Stimulated activated CD8-positive, alpha-beta memory T cell treated with anti-CD3 and anti-CD28 coated beads, Interleukin-4, amount 100 ng/mL, for 24 hours (primary cell): ENCODE measurements at places on chromosomes 6 and 20.

DNA sequence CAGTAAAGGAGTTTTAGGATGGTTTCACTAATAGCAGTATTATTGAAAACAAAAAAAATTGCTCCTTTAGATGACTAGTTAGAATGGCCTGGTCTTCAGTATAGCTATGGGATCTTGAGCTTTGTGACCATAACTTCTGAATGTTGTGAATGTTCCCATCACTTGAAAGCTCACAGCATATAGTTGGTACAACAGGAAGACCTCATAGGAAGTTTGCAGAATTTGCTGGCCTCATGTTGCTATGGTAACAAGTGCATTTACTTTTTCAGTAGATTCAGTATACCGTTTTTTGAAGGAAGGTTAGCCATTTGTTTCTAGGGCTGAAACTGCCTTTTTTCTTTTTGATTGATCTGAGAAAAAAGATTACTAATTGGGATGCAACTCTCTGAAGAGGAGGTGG is 8.3 kb downstream of the PHF3 start:
- DNase-seq = no peak

GRCh38 chr20:33909331-33909921 is 84.3 kb upstream of the RALY start:
- no peak for DNase-seq

DNA sequence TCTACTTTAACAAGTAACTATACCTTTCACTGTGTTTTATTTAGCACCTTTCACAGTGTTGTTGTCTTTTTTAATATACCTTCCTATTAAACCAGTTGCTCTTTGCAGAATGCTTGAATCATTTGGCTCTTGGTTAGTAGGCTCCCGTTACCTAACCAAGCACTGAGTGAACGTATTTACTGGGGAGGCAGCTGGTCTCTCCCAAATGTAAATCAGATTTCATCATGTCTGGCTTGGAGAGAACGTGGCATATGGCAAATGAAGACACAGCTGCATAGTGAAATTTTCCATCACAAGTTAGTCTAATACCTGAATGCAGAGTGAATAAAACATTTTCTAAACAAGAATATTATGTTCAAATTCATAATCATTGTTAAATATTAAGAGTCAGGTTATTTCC is 12.4 kb downstream of the HTR1E start:
- no peak for DNase-seq

GRCh38 chr20:33567949-33568348 is 78.1 kb downstream of the CBFA2T2 start:
- DNase-seq = no peak

DNA sequence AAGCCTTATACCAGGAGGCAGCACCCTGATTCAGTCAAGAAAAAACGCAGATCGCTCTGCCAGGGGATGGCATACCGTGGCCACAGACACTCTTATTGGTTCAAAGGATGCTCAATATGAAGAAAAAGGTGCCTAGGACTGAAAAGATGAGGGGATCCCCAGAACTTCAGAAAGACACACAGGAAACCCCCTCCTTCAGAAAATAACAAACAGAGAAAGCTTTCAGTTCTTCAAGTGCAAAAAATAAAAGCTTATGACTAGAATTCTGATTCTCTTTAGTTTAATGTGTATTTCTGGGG is 17.7 kb upstream of the MYB start:
- DNase-seq = peak; percentile 15

DNA sequence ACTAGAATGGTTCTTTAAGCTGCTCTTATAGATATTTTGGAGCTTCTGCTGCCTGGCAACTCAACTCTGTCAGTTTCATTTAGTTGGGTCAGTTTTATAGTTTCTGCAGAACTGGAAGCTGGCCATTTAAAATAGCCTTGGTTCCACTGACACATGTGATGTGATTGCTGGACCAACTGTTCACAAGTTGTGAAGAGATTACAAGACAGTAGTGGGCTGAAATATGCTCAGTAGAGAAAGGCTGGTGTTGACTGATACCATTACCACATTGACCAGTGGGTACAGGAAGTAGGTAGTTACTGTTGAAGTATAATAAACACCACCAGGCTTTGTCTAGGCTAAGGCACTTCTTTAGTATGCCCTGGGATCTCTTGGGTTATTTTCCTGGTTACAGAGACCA is 39.0 kb downstream of the BCKDHB start:
- DNase-seq = no peak

GRCh38 chr20:43941476-43942200 is 27.0 kb downstream of the TOX2 start:
- DNase-seq = no peak

DNA sequence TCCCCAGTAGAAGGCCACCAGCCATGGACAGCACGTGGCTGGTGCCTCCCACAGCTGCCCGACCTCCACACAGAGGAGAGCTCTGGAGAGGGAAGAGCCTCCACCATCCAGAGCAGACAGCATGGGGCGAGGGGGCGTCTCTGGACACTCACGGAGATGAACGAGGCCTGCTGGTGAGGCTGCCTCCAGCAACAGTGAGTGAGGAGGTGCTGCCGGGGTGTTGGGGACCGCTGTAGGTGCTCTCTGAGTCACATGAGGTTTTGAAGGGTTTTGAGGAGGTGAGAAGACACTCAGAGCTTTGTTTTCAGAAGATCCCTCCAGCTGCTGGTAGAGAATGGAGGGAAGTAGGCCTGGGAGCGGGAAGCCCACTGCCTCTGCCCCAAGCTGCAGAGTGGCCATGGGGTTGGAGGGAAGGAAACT is 65.6 kb downstream of the THBS2 start:
- no peak for DNase-seq

GRCh38 chr6:68771426-68771825 is 136.3 kb downstream of the ADGRB3 start:
- DNase-seq = no peak

- DNase-seq = no peak
Observed at GRCh38 chr6:21273451-21273850, 320.1 kb upstream of the SOX4 start.

DNA sequence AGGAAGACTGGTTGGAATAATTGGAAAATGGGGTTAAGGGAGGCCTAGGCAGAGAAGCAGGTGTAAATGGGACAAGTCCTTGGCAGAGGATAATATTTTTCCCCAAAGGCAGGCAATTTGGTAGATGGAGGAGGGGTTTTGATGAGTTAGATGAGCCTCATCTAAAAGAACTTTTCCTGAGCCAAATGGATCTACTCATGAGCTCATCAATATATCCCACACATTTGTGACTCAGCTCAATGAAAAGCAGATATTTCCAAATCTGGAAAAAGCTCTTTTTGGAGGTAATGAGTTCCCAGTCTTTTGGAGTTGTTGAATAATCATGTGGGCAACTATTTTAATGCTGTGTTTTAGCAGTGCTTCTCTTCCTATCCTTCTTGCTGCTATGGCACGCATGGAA is 685.5 kb upstream of the CITED2 start:
- no peak for DNase-seq

DNA sequence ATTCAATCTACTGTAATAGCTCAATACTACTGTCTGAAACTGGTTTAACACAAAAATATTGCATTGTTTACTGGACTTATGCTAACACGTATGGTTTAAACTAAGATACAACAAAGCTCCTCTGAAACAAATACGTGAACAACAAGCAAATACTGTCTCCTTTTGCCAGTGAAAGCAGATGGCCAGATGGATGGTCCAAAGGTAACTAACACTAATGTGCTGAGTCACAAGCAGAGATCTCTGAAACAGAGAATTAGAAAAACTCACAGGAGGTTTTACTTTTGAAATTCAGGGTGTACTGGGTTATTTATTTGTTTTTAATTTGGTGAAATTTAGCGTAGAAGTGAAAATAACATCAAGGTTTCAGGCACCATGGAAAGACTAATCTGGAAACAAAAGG is 124.3 kb upstream of the SOX4 start:
- no peak for DNase-seq

- DNase-seq = no peak
Observed at GRCh38 chr6:70557998-70558397, 8.7 kb upstream of the SDHAF4 start.

- DNase-seq = no peak
Observed at GRCh38 chr6:107991772-107992550, 34.0 kb upstream of the SEC63 start.

DNA sequence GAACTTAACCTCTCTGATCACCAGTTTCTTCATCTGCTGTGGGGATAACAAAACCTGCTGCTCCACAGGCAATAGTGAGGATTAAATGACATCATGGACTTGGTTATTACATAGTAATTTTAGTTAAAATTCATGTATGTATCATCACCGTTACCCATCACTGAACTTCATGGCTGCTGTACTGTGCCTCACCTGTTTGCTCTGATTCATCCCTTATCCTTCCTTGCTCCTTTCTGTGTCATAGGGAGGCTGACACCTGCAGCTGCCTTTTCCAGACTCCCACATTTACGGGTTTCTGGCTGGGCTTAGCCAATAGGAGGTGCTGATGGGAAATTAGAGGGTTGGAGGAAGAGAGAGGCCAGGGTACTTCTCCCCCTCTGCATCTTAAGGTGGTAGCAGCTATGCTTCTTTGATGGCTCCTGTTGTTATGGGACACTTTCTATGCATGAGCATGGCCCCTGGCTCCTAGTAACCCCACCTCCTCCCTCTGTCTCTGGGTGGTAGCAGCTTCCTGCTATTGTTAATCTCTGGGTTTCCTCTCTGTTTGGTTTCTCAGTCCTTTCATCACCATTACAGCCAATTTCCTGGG is 332.1 kb downstream of the DHX35 start:
- DNase-seq = no peak

DNA sequence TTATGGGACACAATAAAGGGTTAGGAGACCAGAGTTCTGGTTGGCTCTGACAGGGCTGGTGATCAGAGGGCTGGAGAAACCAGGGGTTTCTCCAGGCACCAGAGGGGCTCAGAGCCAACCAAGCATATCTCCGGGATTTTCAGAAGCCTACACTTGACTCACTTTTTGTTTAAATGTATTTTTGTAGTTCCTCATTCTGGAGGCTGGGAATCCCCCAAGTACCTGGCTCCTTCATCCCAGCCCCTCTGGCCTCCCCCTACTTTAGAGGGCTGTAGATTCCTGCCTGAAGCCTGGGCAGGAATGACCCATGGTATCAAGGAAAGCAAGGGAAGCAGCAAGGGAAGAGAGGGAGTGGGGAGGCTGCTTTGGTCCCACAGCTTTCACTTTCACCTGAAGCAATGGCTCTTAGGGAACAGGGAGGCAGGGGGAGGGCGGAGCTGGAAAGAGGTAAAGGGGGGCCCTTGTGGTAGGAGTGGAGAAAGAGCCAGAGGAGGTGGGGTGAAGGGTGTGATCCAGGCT is 973 bp downstream of the CD40 start:
- no peak for DNase-seq

- no peak for DNase-seq
Observed at GRCh38 chr6:89970072-89970471, 75.8 kb downstream of the GJA10 start.

DNA sequence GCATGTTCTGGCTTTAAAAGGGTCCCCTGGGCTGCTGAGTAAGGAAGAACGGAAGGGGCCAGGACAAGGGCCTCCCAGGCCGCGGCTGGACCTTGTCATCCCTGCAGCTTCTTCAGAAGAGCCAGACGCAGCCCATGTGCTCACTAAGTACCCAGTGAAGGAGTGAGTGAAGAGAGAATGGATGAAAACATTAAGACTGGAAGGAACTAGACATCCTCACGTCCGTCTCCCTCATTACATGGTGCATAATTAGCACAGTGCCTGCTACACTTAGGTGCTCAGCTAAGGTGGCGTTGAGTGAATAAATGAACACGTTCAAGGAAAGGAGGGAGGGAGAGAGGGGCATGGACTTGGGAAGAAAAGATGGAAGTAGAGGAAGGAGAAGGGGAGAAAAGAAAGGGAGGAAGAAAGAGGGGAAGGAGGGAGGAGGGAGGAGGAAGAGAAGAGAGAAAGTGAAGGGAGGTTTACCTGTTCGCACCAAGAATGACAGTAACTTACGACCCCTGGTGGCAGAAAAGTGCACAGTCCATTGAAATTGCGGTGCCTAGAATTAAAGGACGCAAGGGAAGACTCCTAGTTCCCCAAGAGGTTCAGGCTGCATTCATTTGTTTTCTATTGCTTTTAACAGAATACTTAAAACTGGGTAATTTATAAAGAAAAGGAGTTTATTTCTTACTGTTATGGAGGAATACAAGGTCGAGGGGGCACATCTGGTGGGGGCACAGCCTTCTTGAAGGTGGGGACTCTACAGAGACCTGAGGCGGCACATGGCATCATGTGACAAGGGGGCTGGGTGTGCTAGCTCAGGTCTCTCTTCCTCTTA is 8.0 kb downstream of the TP53RK start:
- DNase-seq = peak; percentile 45

DNA sequence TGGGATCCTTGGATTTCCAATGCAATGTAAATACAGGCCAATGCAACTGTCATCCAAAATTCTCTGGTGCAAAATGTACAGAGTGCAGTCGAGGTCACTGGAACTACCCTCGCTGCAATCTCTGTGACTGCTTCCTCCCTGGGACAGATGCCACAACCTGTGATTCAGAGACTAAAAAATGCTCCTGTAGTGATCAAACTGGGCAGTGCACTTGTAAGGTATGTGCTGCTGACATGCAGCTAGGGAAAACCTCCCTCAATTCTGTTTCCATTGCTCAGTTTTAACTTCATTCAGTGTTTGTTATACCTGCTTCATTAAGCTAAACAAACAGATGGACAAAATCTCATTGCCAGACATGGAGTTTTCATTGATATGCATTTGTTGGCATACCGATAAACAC is 397.1 kb downstream of the ARHGAP18 start:
- no peak for DNase-seq

DNA sequence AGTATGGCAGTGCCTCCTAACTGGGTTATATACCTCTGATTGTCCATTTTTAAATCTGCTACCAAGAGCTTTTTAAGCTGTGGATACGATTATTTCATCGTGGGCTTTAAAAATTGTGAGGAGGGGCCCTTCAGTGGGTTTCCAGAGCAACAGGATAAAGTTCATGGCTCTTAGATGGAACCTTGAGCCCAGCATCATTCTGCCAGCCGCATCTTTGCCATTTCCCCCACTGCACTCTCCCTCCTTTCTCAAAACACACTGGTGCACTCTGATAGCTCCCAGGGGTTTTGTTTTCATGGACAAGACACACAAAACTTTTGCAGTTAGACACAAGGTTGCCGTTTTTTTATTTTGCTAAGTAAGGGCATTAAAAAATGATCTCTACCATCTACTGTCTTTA is 54.1 kb downstream of the RREB1 start:
- no peak for DNase-seq

DNA sequence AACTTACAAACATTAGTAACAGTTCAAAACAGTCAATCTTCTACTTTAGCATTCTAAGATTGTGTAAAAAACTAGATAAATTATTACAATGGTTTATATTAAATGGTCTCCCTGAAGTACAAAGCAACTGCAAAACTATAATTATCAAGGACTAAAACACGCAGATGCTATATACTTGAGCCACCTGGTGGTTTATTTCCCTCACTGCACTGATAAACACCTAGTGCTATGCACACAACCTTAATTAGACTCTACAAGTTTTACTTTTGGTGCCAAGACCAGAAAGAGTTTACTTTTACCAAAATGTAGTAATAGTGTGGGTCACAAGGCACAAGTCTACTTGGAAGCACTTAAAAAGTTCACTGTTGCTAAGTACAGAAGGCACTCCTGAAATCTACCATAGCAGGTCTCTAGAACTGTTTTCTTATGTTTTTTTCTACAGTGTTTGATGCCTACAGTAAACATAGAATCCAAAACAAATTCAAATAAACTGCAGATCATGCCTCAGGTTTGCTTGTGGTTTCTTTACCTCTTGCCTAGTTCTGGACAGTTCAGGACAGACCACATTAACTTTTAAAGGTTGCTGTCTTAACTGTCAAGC is 49.2 kb downstream of the GMDS start:
- no peak for DNase-seq
